Anterior cingulate cortex (tissue), 58 donors: ENCODE measurements at places on chromosomes 3 and 15.

DNA sequence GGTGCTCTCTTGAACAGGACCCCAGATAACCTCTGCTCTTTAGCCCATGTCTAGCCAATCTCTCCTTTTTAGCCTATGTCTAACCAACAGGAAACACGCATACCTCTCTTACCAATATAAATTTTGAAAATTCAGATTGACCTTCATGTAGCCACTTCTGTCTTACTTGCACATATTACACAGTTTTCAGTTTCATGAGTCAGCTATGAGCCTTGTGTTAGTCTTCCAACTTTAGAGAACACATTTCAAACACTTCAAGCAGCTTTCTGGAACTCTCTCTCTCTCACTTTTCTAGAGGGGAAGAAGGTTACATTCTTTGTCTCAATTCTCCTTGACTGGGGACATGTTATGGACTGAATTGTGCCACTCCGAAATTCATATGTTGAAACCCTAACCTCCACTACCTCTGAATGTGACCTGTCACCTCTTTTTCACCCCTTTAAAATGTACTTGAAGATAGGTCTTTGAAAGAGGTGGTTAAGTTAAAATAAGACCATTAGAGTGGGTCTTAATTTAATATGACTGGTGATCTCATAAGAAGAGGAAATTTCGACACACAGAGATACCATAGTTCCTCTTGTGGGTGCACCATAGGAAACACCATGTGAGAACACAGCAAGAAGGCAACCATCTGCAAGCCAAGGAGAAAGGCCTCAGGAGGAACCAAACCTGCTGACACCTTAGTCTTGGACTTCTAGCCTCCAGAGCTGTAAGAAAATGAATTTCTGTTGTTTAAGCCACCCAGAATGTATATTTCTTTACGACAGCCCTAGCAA is 480.3 kb upstream of the ALCAM start:
- no peak for DNase-seq

DNA sequence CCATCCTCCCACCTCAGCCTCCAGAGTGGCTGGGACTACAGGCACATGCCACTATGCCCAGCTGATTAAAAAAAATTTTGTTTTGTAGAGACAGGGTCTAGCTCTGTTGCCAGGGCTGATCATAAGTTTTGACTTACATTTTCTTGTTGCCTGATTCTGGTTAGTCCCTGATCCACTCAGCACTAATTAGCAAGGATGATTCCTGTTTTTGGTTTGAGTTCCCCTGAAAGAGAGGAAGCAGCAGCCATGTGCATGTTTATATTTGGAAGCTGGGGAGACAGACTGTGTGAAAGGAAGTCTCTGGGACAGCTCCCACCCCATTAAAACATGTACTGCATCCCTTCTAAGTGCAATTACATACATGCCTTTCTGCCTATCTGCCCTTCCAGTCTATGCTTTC is 3.6 kb upstream of the NCK1 start:
- no peak for DNase-seq

- DNase-seq = no peak
Measured at GRCh38 chr15:51367322-51367976, 26.0 kb downstream of the GLDN start.

DNA sequence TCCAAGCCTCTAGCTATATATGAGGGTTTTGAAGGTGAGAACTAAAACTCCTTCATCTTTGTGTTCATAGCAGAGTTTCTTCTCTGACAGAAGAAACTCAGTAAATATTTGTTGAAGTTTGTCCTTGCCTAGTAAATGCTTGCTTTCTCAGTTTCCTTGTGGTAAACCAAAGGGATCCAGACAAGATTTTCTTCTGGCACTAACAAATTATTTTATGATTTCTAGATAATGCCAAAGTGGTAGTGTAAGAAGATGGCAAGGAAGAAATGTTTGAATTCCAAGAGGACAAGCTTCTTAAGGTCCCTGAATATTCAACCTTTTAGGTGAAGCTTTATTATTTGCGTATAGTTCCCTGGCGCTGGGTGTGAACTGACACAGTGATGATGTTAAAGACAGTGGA is 14.4 kb downstream of the ARIH1 start:
- DNase-seq = no peak

DNA sequence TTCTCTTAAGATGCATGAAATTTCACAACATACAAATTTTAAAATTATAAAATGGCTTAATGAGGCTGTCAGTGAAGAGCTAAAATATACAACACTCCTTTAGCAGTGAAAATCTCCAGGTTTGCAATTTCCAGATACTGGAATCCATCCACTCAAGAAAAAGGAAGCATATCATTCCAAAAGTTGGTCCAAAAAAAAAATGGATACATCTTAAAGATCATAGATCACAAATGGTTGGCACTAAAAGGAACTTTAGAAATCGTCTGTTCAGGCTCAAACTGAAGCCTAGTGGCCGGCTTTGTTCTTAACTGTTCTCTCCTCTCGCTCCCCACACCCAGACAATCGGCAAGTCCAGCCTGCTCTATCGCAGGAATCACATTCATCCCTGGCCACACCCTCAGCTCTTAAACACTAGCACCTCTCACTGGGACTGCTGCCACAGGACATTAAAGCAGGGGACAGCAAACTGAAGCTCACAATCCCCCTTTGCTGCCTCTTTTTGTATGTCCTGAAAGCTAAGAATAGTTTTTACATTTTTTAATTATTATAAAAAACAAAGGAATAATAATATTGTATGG is 130.3 kb upstream of the CDIN1 start:
- DNase-seq = no peak

- no peak for DNase-seq
Measured at GRCh38 chr3:8238432-8238831, 263.2 kb upstream of the LMCD1 start.

DNA sequence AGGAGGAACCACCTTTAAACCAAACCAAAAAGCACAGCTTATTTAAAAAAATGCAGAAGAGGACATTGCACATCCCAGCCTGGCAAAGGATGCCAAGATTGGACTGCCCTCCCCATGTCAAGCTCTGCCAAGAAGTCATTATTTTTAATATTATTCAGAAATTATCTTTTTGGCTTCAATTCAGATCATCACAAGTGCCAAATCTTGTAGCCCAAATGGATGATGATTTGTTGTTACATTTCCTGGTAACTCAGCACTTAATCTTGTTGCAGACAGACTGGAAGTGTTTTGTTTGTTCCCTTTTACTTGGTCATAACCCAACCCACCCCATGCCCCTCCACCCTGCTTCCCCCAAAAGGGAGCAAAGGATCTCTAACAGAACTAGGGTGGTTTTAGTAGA is 28.1 kb upstream of the LXN start:
- no peak for DNase-seq

- DNase-seq = no peak
Measured at GRCh38 chr3:144053121-144053520, 81.5 kb downstream of the DIPK2A start.

DNA sequence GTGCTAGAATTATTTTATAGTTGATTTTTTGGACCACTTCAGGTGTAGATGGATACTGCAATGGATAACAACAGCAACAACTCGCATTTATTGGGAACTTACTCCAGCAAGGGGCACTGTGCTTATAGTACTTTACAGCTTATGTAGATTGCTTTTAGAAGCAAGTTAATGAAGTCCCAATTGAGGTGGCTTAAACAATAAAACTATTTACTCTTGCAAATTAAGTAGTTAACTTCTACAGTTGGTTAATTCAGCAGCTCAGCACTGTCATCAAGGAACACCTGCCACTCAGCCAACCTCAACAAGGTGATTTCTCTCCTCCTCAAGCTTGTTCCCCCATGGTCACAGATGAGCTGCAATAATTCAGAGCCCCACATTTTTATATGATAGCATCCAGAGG is 124.1 kb downstream of the RASA2 start:
- DNase-seq = no peak

DNA sequence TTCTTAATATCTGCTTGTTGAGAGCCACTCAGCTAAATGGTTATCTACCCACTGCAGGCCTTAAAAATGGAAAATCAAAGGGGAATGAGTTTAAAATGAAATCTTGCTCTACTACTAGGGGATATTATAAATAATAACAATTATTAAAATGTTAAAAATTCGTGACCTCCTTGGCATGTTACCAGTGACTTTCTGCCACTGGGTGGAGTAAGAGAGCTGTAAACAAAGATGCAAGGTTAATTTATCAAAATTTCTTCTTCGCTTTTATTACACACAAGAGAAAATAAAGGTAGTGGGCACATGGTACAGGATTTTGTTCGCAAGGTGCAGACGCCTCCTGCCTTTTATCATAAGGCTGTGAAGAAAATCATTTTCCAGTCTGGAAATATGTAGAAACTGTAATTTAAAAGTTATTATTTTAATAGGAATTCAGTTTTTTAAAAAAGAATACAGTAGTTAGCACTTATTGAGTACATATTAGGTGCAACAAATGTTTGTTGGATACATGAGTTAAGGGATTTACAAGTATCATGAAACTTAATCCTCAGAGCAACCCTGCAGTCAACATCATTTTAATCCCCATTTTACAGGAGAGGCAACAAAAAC is 272.6 kb downstream of the SUCLG2 start:
- DNase-seq = no peak
